ENCODE measurements at places on chromosomes 7 and 10.

GRCh38 chr10:119263951-119264617 is 56.7 kb downstream of the GRK5 start:
- DNase-seq, result no peak

GRCh38 chr10:99540657-99541531 is 8.2 kb downstream of the NKX2-3 start:
- no peak for DNase-seq

- no peak for DNase-seq
Observed at GRCh38 chr7:102211590-102212550, 74.8 kb upstream of the SH2B2 start.

- no peak for DNase-seq
Observed at GRCh38 chr10:47285381-47286115, 14.4 kb upstream of the GDF10 start.

GRCh38 chr7:673681-674453 is 52.6 kb upstream of the DNAAF5 start:
- no peak for DNase-seq

Measured in stimulated activated naive CD4-positive, alpha-beta T cell treated with Interleukin-2 at 50 U/mL for 16 hours (primary cell).